ENCODE measurements at places on chromosomes 12 and 14.

- no peak for DNase-seq
Observed at GRCh38 chr12:39144613-39145061, 239.2 kb upstream of the CPNE8 start.

- DNase-seq = no peak
Observed at GRCh38 chr14:70654632-70655031, 12.9 kb downstream of the TTC9 start.

DNA sequence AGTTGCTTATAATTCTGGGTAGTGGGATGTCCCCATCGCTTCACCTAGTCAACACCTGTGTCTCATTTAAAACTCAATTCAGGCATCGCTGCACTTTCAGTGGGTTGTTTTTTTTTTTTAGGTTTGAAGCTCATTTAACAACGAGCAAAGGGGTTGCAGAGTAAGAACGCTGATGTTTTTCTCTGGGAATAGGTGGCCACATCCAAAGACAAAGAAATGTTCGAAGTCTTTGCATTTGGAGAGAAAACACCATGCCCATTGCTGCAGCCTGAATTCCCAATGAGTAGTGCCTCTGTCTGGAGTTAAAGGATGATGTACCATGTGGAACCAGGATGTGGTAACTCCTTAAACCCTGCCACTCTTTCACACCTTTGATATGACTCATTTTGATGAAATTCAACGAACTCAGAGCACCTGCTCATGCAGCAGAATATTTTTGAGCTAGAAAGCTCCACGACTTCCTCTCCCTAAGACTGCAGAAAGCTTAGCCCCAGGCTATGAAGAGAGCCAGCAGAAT lies 35.1 kb upstream of the BATF start:
- no peak for DNase-seq

DNA sequence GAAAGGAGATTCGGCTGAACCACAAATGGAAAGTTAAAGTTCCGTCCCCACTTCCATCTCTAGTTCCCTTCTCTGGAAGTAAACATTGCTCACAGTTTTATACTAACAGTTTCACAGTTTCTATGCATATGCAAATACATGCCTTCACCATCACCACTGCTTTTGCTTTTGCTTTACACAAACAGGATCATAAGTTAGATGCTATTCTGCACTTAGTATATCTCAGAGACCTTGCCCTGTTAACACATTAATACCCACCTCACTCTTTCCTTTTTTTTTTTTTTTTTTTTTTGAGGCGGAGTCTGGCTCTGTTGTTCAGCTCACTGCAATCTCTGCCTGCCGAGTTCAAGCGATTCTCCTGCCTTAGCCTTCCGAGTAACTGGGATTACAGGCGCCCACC lies 890 bp downstream of the TEP1 start:
- DNase-seq = peak; percentile 8

DNA sequence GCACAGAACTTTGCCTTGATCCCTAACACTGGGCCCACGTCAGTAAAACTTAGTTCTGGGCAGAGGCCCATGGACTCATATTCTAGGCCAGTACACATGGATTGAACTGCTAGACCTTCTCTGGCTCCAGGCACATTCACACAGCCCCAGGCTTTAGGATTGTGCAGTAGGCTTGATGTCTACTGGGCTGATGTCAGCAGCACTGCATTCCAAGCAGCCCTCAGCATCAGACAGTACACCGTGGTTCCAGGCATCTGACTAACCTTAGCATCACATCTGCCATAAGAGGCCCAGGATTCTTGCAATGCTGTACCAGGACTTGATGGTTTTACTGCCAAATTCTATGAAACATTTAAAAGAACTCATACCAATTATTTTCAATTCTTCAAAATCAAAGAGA lies 301.9 kb downstream of the CCER1 start:
- no peak for DNase-seq

DNA sequence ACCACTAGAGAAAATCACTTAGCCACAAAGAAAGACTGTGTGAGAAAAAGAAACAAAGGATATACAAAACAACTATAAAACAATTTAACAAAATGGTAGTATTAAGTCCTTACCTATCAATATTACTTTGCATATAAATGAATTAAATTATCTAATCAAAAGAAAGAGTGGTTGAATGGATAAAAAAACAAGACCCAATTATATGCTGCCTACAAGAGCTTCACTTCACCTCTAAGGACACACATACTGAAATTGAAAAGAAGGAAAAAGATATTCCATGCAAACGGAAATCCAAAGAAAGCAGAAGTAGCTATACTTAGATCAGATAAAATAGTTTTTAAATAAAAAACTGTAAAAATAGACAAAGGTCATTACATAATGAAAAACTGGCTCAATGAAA lies 134.9 kb upstream of the CCDC196 start:
- no peak for DNase-seq

GRCh38 chr12:85016413-85016812 lies 19.7 kb downstream of the TSPAN19 start:
- no peak for DNase-seq

- DNase-seq = no peak
Observed at GRCh38 chr12:25957793-25958427, 572 bp upstream of the RASSF8 start.

GRCh38 chr12:128690641-128691040 lies 133.1 kb downstream of the SLC15A4 start:
- no peak for DNase-seq

DNA sequence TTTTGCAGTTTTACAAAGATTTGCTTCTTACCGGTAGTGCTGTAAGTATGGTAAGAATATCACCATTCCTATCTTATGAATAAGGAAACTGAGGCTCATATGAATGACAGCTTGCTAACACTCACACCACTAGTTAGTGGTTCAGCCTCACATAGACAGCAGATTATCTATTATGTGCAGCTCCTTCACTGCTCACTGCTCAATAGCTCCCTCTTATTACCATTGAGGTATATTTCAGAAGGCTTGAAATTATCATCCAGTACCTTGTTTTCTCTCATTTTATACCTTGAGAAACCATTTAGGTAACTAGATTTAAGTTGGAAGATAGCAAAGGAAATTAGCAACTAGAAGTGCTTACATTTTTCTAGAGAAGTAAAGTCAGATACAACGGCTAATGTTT lies 15.5 kb downstream of the RIC8B start:
- DNase-seq = no peak

DNA sequence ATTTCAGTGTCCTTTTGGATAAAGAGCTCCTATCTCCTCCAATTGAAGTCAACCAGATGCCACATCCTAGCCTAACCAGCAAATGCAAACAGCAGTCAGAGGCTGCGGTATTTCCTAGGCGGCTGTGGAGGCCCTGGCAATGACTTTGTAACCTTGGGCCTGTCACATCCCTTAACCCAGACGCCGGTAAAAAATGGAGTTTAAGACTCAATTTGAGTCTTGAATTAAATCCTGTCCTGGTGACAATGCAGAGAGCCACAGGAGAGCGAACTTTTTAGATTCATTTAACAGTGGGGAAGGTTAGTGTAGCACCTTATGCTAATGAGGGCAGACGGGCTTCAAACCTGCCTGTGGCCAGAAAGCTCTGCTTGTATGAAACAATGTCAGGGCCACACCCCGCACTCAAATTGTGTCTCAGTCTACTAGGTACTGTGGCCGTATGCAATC lies 1.3 kb downstream of the C12orf75 start:
- DNase-seq = no peak

DNA sequence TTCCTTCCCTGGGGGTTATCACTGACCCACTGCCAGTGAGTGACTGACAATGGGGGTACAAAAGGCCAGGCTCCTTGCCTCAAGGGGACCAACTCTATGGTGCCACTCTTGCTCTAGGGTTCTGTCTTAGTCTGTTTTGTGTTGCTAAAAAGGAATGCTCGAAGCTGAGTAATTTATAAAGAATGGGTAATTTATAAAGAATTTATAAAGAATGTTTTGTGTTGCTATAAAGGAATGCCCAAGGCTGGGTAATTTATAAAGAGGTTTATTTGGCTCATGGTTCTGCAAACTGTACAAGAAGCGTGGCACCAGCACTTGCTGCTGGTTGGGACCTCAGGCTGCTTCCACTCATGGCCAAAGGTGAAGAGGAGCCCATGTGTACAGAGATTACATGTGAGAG lies 15.8 kb upstream of the RASSF8 start:
- DNase-seq = no peak

GRCh38 chr12:15631007-15631715 lies 158.0 kb downstream of the EPS8 start:
- no peak for DNase-seq

DNA sequence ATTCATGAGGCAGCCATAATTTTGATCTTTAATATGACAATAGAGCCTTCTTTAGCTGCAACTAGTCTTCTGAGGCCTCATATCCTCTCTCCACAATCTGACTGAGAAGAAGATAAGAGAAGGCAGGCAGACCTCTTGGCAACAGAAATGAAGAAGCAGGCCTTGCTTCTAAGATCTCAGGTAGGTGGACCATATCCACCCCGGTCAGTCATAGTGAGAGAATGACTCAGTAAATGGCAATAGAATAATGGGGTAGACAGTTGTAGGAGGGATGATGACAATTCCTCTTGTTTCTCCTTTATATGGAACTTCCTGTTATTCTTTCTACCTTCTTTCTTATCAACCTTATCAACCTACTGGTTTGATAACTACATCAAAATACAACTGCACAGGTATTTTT lies 246.7 kb upstream of the G2E3 start:
- no peak for DNase-seq

GRCh38 chr12:66066137-66066928 lies 64.2 kb downstream of the LLPH start:
- DNase-seq = no peak

- DNase-seq = peak; percentile 80
Observed at GRCh38 chr12:110846615-110847566, at the start of gene CCDC63. CCDC63 (plus strand) TSS chr12:110846987; CDS start chr12:110852955, 5,968 bp downstream.

- DNase-seq = no peak
Observed at GRCh38 chr12:113488322-113488721, 16.7 kb upstream of the LHX5 start.

GRCh38 chr14:103372552-103373304 lies 12.5 kb upstream of the MARK3 start:
- peak; percentile 90 for DNase-seq

DNA sequence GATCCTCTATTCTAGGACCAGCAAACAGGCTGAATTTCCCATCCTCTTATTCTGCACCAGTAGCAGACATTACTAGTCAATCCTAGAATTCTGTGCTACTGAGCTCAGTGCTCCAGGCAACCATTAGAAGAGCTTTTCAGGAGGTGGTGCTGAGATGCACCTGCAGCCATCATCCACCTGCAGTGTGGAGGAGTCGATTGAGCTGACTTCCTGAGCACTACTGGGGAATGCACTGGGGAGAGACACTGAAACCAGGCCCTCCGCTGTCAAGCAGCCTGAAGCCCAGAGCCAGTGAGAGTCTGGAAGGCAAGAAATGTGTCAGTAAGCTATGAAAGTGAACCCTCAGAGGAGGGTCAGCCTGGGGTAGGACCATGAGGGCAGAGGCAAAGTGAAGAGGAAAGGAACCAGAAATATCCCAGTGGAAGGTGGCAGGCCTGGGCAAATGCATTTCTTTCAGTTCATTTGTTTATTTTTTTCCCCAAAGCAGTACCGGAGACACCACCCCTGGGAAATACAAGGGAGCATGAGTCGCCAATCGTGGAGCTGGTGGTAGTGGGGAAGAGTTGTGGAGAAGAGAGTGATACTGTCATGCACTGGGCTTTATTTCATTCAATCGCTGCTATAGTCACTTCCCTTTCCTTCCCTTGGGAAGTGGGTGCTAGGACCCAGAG lies 23.0 kb upstream of the SERPINA4 start:
- DNase-seq = no peak

DNA sequence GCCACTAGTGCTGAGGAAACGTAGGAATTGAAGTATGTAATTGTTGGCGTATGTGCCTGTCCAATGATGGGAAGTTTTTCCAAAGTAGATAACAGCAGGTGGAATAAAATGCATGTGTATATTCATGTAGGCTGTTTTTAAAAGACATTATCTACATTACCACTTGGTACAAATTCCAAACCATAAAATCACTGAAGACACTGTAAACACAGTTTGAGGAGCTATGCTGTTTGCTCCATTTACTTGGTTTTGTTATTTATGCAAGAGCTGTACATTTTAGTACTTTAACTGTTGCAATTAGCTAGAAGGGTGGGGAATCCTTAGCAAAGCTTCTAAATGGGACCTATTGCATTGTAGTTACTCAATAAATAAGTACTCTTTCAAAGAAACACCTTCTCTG lies 274.5 kb upstream of the DIO2 start:
- no peak for DNase-seq

DNA sequence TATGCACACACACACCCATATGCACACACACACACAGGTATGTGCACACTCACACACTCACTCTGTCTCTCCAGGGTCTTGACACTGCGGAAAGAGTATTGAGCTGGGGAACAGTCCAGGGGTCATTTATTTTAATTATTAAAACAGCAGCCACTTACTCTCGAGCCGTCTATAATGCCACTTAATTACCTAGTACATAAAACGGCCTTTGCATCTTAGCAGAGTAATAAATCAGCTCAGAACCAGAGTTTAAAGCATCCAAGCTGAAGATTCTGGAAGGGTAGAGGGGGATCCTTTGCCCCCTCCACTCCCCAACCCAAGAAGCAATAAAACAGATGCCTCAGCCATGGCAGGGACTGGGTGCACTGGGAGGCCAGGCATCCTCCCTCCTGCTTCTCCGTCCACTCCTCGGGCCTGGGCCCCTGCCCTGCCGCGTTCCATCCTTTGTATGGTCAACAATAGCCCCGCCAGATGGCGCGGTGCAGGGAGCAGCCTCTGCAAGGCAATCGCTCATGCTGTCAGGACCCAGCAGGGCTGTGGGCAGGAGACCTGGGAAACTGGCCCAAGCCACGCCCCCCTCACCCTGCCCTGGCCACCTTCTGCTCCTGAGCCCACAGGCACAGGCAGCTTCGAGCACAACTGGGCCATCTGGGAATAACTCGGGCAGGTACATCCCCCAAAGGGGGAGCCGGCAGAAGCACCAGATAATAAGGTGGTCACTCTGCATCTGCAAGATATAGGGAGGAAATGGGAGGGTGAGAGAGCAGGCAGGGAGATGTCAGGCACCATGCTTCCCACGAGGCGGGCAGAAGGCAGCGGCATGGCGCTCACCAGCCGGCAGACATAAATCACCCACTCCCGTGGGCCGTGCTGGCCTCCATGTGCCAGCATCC lies 40.9 kb downstream of the CCDC85C start:
- DNase-seq = no peak

DNA sequence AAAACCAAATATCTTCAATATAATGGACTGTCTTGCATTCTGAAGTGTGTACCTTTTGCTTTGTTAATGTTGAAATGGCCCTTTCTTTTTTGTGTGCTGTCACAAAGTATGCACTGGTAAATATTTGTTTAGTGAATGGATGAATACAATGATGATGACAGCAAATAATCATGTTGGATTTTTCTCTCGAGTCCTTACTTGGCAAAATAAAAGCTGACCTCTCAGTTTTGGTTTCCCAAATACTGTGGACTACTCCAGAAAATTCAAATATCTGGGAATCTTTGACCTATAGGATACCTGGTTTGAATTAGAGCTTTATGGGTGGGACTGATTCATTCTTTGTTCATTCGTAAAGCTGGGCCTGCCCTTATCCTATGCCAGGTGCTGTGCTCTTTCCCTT lies 5.5 kb downstream of the UBE3B start:
- no peak for DNase-seq

- DNase-seq = no peak
Observed at GRCh38 chr14:92789457-92790089, 4.5 kb upstream of the GOLGA5 start.

- DNase-seq = no peak
Observed at GRCh38 chr14:59127437-59127732, 61.1 kb upstream of the DAAM1 start.

All from suppressor macrophage (primary cell).